NCI-H446 treated with DMSO at 0.1 percent for 48 hours (cell line): ENCODE measurements at places on chromosomes 6 and 20.

DNA sequence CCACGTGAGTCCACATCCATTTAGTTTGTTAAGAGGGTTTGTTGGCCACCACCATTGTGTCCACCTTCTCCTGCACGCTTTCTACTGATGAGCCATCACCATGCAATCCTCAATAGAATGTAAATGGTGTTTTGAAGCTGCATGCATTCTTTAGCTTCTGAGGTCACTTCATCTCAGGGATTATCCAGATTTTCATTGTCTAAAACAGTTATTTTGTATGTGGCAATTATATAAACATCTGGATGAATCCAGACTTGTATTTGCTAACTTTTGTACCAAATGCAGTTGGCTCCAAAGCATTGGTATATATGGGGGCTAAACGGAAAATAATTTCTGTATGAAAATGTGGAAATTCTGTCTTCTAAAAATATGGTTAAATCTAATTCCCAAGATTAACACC lies 231.2 kb upstream of the ARID1B start:
- DNase-seq: no peak

DNA sequence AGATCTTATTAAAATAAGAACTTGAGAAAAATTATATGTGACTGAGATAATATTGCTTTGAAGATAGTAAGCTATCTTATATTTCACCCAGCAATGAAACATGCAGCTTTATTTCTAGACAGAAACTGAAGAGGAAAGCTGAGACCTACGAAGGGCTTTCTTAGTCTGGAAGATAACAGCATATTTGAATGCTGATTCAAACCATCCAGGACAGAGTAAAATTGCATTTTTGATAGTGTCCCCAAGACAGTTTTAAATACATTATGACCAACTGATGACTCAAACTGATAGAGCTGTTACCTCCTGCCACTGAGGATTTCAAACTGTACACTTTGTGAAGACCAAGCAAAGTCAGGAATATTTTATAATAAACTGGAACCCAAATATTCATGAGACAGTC lies 409.6 kb downstream of the GRIK2 start:
- DNase-seq: no peak

- DNase-seq: no peak
Observed at GRCh38 chr6:40573221-40573620, 13.9 kb downstream of the LRFN2 start.

- peak; percentile 72 for DNase-seq
Observed at GRCh38 chr6:67129780-67130179, 1422.8 kb upstream of the EYS start.

DNA sequence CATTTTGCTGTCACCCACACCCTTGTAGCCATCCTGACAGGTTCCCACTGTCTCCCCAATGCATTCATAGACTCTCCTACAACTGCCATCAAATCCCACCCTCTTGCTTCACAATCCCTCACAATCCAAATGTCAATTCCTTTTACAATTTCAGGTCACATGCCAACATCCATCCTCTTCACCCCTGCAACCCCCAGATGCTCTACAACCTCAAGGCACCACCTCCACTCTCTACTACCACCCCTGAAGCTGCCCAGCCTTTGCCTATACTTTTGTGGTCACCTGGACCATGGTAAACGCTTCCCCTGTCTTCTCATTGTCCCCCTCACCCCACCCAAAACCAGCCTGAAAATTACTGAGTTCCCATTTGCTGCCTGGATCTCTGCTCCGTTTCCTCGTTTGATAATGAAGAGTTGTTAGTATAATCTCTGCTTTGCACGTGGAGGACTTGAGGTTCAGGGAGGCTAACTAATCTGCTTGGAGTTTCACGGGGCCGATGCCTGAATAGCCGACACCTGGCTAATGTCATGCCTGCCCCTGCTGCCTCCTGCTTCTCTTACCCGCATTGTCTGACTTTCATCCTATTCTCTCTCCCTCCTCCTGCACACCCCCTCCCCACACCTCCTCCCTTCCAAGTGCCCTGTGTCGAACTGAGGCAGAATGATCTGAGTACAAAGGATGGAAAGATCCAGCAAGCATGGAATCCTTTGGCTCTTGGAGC lies 82.4 kb upstream of the TOX2 start:
- DNase-seq: no peak

DNA sequence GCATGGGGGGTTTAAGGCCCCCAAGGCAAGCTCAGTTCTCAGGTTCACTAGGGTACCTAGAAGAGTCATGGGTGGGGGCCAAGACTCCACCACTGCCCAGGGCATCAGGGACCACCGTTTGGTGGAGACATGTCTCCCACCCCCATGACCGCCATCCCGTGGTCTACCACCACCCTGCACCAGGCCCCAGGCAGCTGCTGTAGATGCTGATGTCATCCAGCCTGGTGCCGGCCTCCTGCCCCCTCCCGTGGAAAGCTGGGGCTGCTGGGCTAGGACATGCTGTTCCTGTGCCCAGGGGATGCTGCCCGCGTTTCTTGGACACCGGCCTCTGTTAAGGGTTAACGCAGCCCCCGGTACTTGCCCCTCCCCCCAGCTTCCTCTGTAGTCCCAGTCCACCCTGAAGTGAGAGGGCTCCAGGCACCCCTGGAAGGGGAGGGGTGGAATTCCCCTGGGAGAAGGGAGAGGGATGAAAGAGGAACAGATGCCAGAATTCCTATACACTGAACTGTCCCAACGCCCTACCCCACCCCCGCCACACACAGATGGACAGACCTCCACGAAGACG lies 587 bp downstream of the IP6K3 start:
- no peak for DNase-seq

DNA sequence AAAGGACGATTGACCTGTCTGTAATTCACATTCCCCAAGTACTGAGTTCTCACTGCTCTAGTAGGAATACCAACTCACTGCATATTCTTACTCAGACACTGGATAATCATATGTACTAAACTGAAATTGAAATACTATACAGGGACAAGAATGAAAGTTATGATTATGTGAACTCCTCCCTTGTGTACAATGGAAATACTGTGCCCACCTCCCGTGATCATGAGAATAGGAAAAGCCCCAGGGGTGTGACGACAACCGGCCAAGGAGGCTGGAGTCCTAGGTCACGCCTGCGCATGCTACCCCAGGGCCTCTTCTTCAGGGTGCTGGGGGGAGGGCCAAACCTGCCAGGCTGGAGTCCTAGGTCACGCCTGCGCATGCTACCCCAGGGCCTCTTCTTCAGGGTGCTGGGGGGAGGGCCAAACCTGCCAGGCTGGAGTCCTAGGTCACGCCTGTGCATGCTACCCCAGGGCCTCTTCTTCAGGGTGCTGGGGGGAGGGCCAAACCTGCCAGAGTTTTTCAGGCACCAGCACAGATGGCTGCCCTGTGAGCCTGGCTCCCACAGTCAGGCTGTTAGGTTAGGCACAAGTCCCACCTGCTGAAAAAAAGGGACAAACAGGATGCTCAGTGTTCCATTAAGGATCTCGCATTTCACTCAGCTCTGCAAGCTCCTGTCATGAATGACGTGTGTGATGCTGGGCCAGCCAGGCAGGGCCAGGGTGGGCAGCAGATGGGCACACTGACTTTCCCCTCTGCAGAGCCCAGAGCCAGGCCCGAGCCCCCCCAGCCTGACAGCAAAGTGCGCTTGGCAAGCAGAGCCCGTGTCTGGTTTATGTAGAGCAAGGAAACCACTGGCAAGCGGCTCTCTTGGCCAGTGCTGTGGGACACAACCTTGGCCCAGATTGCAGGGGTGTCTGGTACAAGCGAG lies 107.7 kb downstream of the FOXF2 start:
- DNase-seq: peak; percentile 58

- no peak for DNase-seq
Observed at GRCh38 chr20:45851501-45851900, 5.7 kb downstream of the ACOT8 start.

GRCh38 chr6:47669684-47670513 lies 28.5 kb upstream of the ADGRF4 start:
- peak; percentile 78 for DNase-seq

GRCh38 chr20:57088436-57088835 lies 178.0 kb downstream of the BMP7 start:
- no peak for DNase-seq

DNA sequence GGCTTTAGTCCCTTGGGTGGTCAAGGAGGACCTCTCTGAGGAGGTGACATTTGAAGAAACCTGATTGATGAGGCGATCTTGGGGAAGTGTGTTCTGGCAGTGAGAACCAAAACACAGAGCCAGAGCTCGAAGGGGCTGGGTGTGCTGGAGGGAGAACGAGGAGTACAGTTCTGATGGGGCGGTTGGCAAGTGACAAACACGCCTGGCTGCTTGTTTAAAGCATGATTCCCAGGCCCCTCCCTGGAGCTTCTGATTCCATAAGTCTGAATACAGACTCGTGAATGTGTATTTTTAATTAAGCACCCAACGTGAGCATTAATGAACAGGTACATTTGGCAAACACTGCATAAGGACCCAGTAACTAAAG lies 886 bp upstream of the NFATC2 start:
- DNase-seq: no peak

DNA sequence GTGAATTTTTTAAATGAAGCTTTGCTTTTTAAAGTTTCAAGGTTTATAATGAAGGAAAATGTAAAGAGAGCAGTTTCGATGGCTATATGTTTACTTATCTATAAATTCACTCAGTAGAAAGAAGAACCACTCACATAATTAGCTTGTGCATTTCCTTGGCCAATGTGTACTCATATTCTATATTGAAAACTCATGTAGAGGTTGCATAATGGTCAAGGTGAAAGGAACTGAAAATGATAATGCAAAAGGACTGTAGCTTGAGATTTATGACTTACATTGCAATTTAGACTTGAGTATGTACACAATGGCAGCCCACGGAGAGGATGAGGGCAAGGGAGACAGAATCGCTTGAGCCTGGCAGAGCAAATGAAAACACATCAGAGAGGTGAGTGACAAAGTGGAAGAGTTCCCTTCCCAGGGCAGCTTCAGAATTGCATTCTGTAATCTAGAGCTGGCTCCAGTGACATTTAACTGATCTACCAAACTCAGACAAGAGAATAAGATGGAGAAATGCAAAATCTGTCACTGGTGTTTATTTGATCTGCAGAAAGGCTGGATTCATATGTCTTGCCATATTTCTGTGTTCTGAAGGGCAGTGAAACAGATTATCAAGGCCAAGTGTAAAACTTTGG lies 191.8 kb downstream of the TMEM200A start:
- no peak for DNase-seq

GRCh38 chr6:151317103-151317994 lies 74.0 kb downstream of the ZBTB2 start:
- DNase-seq: no peak

- DNase-seq: no peak
Observed at GRCh38 chr6:156430386-156430785, 346.8 kb upstream of the ARID1B start.

- no peak for DNase-seq
Observed at GRCh38 chr6:133705066-133705465, 183.8 kb upstream of the TCF21 start.
